ENCODE measurements at places on chromosomes 11 and 22.
A peak's percentile ranks its signal among the peaks of the same experiment; 100 is the strongest.

GRCh38 chr11:30586251-30587144 is at the start of gene MPPED2:
Gene MPPED2, minus strand, starts transcription at chr11:30586353. Its CDS starts 5,980 bp downstream, at chr11:30580373.
- DNase-seq: peak; percentile 24

DNA sequence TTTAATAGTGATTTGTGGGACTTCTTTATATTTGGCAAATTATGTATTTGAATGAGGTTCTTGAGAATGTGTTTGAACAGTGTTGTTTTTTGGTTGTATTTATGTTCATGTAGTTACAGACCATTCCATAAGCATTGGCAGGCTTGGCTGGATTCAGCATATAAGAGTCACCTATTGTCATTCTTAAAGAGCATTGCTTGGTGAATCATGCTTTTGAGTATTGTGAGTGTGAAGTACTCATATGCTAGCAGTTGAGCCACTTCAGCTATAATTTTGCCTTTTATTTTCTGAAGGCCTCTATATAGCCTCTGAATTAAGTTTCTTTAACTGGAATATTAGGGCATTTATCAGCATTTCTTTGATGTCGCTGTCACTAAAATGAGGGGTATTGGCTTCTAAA is 110.0 kb upstream of the GAL start:
- no peak for DNase-seq

DNA sequence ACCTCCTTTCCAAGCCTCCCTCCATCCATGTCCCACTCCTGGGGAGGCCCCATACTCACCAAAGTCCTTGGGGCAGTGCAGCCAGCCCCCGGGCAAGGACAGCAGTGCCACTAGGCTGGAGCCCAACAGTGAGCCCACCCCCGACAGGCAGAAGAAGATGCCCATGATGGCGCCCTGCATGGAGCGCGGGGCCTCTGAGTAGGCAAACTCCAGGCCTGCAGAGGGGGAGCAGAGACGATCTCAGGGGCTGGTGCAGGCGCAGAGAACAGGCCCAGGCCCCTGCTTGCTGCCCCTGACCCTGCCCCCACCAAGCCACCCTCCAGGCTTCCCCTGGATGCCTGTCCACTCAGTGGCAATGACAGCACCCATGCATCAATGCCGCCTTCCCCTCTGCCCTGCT is 13.6 kb downstream of the TMEM132A start:
- no peak for DNase-seq

- no peak for DNase-seq
Measured at GRCh38 chr11:12859872-12860657, 149.1 kb upstream of the RASSF10 start.

- peak; percentile 50 for DNase-seq
Measured at GRCh38 chr22:38262051-38262795, 10.6 kb downstream of the TMEM184B start.

- no peak for DNase-seq
Measured at GRCh38 chr11:85167038-85167437, 460.1 kb downstream of the DLG2 start.

DNA sequence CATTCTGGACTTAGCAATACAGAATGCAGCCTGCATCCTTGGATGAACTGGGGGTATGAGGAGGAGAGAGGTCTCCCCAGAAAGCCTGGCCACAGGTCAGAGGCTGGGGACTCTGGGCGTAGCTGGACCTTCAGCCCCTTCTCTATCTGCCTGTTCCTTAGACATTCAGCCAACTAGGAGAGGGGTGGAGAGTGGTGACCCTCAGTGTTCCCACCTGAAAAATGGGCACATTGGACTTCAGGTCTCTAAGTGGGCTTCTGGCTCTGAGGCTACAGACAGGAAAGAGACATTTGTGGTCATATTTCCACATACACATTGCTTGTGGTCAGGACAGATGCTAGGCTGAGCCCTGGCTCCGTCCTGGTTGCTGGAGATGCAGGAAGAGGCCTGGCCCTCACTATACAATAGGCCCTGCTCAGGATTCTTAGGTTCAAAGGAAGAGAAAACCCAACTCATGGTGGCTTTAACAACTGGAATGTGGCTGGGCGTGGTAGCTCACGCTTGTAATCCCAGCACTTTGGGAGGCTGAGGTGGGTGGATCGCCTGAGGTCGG is 30.1 kb upstream of the CBX7 start:
- DNase-seq: no peak

GRCh38 chr11:100730266-100730665 is 43.2 kb downstream of the ARHGAP42 start:
- no peak for DNase-seq

DNA sequence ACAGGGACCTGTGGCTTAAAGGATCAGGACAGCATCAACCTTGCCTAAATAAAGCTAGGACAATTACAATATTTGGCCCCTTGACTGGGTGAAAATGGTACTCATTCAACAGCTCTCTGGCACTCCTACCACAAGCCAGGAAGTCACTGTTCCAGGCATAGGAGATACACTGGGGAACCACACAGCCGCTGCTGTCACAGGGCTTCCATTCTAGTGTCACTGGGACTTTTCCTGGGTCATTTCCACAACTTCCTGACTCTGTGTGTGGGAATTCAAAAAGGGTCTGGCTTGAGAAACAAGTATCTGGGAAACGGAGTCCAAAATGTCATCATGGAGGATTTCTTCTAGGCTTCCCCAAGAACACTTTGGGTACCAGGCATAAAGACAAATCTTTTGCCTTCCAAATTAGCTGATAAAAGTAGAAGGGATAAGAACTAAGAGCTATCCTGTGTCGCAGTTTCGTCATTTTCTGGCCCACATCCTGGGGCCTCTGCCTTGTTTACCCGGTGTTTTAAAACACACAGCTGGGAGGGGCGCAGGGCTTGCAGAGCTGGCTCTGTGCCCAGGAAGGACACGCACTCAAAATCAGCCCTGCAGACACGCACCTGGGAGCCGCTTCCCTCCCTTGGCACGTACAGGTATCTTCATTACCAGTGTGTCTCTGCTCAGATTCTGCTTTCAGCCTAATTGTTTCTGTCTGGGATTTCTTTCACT is 38.0 kb downstream of the TMEM45B start:
- peak; percentile 28 for DNase-seq

GRCh38 chr22:42528591-42529307 is 9.2 kb upstream of the RRP7A start:
- no peak for DNase-seq

DNA sequence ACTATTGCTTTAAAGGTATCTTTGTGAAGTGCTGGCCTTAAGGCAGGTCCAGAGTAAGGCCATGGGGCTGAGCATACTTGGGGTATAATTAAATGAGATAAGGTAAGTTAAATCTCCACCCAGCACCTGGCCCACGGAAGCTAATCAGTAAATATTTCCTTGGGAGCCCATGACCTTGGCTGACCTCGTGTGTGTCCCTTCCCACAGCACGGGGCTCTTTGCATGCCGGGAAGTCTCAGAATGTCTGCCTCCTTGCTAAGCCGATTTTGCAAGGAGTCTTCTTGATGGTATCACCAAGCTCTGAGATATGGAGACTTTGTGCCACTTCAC is 46.5 kb downstream of the ADM start:
- DNase-seq: no peak

DNA sequence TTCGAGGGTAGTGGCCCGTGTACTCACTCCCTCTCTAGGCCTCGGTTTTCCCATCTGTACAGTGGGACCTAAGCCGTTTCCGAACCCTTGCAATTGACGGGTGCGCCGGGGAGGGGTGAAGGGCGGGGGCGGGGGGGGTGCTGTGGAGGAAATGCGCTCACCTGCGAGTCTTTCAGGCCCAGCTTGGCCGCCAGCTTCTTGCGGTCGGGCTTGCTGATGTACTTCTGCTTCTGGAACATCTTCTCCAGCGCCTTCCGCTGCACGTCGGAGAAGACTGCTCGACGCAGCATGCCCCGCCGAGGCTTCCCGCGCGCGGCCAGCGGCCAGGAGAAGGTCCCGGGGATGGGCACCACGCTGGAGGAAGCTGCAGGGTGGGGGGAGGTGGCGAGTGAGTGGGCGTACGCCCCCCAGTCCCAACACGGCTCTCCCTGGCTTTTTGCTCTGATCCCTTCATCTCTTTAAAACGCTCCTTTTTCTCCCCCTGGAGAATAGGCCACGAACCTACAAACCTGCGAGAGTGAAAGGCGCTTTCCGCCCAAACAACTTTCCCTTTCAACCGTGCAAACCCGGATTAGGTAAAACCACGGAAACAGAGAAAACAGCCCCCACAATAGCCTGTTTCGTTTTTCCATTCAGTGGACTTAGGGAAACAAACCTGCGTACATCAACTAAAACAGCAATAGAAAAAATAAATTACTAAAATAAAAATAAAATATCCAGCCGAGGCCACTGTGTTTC is 3.2 kb downstream of the DBX1 start:
- DNase-seq: peak; percentile 30

- no peak for DNase-seq
Measured at GRCh38 chr11:94844031-94844430, 75.9 kb downstream of the AMOTL1 start.

- no peak for DNase-seq
Measured at GRCh38 chr11:132632641-132633124, 899.6 kb downstream of the OPCML start.

- no peak for DNase-seq
Measured at GRCh38 chr22:37640591-37641560, 1.4 kb downstream of the SH3BP1 start.

GRCh38 chr11:119794756-119795155 is 65.8 kb upstream of the NECTIN1 start:
- no peak for DNase-seq

- no peak for DNase-seq
Measured at GRCh38 chr22:46976143-46976542, 213.7 kb downstream of the TBC1D22A start.

DNA sequence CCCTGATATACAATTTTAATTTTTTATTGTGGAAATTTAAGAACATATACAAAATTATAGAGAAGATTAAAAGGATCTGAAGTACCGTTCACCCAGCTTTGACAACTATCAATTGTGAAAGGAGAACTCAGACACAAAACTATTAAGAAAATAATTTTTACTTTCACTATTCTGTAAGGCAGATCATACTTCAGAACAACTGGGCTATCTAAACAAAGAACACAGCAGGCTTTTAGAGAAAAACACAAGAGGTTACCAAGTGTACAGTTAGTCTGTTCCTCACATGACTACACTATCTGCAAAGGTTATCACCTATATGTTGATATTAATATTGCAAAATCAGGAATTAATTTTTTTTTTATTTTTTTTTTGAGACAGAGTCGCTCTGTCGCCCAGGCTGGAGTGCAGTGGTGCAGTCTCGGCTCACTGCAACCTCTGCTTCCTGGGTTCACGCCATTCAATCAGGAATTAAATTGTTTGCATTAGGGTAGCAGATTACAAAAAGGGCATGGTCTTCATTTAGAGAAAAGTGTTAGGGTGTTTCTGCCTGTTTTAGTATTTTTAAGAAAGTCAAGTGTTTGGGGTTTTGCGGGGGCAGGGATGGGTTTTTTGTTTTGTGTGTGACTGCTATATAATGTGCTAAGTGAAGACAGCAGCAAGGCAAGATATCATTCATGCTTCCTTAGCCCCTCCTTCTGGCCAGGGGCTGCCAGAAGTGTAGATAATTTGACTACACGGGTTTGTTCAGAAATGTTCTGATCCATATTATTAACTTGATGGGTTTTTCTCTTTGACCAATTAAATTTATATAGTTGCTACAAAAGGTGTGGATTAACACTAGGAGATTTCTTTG is 27.6 kb upstream of the SIK2 start:
- no peak for DNase-seq

- no peak for DNase-seq
Measured at GRCh38 chr11:12240677-12241076, 130.3 kb downstream of the MICAL2 start.

DNA sequence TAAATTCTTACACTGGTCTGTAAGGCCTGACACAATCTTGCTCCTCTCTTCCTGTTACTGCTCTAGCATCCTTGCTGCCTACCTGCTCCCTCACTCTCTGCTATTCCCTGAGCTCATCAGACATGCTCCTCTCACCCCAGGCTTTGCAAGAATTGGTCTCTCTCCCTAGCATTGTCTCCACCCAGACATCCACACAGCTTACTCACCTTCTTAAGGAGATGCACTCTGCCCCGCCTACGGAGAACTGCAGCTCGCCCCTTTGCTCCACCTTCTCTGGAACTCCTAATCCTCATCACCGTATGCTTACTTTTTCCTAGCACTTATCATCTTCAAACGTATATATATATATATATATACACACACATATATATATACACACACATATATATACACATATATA is 23.3 kb upstream of the TMPRSS5 start:
- no peak for DNase-seq

DNA sequence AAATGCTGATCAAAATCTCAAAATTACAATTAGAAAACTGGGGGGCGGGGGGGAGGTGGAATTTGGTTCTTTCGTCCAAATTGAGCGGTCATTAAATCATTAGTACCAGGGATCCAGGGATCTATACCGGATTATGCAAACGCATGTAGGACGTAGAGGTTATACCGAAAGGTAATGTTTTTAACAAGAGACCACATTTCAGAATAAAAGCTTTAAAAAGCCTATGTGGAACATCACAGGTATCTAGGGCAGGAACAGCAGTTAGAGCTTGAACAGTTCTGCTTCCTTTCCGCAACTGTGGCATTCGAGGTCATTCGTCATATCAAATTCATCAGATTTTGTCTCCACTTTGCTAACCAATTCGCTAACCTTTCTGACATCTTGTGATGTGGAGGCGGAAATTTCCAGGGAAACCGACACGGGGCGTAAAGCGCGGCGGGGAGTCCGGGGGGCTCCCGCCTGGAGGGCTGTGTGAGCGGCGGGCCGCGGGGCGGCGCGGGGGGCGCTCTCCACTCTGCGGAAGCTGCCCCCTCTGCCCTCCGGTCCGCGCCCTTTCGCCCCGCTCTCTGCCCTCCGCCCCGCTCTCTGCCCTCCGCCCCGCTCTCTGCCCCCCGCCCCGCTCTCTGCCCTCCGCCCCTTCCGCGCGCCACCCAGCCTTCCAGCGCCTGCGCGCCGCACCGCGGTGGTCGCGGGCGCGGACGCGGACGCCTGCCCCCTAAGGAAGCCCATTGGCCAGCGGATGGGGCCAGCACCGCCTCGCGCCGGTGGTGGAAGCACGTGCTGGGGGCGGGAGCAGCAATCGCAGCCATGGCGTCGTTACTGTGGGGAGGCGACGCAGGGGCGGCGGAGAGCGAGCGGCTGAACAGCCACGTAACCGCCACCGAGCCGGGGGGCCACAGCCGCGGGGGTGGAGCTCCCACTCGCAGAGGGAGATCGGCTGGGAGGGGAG is at the start of gene DDX25:
Gene DDX25, plus strand, starts transcription at position 798 of the 949 bp plus-strand sequence. Its CDS starts 10 bp downstream, at position 808.
- peak; percentile 32 for DNase-seq

DNA sequence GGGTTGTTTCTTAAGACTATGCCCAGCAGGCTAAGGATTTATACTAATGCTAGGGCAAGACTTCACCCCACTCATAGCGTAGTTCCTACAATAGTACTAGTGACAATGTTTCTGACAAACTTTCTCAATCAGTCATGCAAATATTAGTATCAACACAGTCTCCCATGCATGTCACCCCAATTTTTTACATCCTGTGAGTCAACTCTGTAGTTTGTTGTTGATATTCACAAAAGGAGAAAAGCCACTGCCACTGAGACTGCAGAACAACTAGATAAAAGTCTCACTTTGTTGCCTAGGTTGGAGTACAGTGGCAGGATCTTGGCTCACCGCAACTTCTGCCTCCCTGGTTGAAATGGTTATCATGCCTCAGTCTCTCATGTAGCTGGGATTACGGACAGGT is 155.2 kb downstream of the RBFOX2 start:
- DNase-seq: no peak
